ENCODE measurements at places on chromosomes 7 and 10.

- no peak for DNase-seq
Measured at GRCh38 chr7:37277513-37277912, 171.2 kb downstream of the ELMO1 start.

DNA sequence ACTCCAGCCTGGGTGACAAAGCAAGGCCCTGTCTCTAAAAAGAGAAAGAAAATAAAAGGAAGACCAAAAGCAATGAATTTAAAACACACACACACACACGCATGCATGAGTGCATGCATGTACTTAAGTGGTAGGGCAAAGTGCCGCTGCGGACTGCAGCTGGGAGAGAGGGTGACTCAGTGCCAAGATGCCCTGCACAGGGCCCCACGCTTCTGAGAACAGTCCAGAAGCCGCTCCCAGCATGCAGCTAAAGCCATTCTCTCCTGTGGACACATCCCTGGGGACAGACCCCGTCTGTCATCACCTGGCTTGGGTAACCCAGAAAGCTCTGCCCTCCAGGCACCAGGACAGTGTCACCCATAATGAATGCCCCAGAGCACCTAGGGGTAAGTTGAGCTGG is 61.0 kb upstream of the MYL10 start:
- no peak for DNase-seq

DNA sequence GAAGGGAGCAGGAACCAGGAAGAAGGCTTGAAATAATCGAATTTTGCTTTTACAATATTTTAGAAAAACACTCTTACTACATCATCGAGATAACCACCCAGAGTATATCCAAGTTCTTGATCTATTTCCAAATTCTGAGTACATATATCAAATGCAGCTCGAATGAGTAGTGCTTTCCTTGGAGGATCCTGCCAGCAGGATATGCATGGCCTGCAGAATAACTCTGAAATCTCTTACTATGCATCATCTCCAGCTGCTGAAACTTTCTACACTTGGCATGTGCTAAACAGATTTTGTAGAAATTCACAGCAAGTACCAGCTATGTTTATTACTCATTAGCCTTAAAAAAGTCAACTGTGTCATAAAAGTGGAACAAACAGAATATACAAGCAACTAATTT is 44.0 kb upstream of the ANK3 start:
- DNase-seq = no peak

GRCh38 chr7:63008366-63008765 is 990.3 kb upstream of the ZNF722 start:
- no peak for DNase-seq

DNA sequence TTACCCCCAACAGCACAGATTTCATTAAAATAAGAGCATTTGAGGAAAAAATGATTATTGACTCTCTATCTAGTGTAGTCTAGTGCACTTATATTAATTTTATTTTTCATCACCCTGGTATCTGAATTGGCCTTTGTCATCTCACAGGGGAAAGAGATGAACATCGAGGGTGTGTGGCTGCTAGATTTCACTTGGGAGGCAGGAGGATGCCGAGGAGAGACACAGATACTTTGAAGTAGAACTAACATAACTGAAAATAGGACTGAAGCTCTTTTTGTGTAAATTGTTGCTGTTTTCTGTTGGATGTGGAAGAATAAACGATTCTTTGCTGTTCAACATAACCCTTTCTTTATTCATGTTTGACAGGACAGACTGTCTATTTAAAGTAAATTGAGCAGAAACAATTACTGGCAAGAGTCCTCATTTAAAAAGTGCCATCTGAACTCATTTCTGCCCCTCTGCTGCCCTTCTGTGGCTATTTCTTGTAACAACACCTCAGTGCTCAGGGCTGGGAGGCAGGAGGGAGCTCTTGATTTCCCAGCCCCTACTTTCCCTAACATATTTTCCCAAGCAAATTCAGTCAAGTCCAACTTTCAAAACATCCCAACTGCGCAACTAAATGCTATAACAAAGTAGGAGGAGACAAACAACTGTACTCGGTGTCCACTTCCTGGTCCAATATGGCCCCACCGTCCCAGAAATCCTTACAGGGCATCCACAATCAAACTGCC is 15.6 kb downstream of the LYZL1 start:
- DNase-seq = no peak

DNA sequence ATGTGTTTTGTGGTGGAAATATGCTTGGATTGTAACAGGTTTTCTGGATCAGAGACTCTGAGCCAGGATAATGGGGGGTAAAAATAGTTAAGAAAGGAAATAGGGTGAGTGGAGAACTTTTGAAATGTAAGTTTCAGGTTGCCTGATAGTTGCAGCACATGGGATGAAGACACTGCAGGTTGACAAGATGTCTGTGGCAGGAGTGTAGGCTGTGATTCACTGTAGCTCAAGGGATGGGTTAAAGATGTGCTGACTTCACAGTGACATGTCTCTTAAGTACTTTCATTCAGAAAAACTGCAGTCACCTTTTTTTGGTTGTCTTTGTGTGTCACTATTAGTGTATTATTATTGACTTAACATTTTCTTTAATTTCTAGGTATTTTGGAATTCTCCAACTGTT is 63.5 kb upstream of the SLC39A12 start:
- no peak for DNase-seq

DNA sequence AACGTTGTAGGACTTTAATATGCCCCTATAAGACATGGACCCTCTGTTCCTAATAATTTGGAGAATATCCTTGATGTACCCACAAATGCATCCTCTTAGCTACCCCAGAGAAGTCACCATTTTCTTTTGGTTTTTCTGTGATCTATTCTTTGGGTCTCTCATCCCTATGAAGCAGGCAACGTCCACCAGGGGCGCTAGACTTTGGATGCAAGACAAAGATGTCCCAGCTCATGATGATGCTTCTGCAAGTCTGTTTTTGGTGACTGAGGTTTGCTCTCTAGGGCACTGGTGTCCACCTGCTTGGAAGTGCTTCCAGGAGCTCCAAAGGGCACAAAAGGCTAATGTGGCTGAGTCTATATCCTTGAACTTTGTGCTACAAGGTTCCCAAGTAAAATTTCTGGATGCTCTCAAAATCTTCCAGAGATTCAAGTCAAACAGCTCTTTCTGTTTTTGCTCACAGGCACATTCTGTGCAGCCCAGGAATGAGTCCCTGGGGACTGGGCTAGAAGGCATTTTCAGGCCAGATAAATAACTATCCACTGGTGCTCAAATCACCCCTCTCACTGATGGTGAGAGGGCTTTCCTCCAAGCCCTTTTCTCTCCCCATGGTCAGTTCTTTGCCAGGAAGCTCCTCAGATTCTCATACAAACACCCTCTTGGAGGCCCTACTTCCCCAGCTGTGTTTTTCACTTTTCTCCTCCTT is 166.4 kb downstream of the C7orf25 start:
- no peak for DNase-seq

- no peak for DNase-seq
Measured at GRCh38 chr7:26630941-26631580, 233.3 kb downstream of the SKAP2 start.

DNA sequence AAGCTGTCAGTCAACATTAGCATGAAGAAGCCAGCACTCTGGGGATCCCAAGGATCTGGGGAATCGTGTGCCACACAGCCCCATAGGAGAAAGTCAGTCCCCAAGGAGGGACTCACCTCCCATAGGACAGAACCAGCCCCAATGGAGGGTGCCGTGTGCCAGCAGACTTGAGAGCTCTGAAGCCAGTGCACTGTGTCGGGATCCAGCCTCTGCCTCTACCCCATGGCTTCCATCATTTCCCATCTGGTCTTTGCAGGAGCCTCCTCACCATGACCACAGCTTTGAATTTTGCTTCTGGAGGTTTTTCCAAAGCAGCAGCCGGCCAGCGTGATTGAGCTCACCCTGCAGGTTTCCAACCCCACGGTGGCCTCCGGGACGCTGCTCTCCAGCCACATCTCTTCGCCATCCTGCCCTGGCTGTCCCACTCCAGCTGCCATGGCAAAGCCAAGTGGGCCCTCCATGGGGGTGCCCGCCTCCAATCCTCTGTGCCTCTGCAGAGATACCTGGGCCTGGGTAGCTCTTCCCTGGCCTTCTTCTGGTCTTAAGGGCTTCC is 171.8 kb upstream of the SHH start:
- DNase-seq = no peak

DNA sequence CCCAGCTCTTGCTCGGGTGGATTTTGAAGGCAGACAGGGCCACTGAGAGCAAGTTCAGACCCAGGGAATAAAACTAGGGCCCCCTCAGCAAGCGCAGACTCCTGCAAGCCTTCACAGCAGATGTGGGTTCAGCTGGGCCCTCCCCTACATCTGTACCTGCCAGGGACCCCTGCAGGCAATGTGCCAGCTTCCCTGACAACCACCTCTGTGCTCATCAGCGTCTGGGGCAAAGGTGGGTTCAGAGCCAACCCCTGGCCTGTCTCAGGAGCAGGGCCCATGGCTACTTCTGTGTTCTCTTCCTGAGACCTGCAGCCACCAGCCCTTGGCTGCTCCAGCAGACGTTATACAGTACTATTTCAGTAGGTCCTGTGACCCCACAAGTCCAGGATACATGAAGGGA is 189.5 kb downstream of the DIP2C start:
- DNase-seq = no peak

- no peak for DNase-seq
Measured at GRCh38 chr10:111551001-111551400, 474.2 kb downstream of the ADRA2A start.

- DNase-seq = no peak
Measured at GRCh38 chr10:47195274-47195885, 104.6 kb upstream of the GDF10 start.

- no peak for DNase-seq
Measured at GRCh38 chr7:13800694-13801448, 188.6 kb downstream of the ETV1 start.

- no peak for DNase-seq
Measured at GRCh38 chr7:45658716-45659495, 84.7 kb downstream of the ADCY1 start.

DNA sequence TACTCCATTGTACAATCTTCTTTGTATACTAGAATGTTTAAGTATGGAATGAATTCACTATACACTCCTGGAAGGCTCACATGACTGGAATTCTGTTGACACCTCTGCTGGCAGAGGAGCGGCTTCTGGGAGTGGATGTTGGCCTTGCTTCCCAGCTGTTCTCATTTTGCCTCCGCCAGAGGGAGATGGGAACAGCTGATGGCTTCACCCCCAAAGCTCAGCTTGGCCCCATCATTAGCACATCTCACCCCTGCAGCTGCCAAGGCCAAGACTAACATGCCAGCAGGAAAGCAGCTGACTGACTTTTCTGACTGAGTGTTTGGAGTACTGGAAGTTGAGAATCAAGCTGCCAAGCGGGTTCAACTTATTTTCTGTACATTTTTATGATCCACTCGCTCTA is 15.1 kb downstream of the ADAM12 start:
- DNase-seq = no peak

DNA sequence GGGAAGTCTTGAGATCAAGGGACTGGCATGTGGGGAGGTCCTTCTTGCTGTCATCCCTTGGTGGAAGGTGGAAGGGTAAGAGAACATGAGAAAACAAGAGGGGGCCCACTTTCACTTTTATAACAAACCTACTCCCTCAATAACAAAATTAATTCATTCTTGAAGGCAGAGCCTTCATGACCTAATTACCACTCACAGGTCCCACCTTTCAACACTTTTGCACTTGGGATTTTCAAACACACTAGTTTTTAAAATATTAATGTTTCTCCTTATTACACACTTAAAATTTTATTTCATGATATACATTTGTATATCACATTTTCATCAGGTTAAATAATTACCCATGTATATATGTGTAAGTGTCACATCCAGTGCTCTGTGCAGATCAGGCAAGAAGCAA is 2.0 kb downstream of the ST7 start:
- no peak for DNase-seq

DNA sequence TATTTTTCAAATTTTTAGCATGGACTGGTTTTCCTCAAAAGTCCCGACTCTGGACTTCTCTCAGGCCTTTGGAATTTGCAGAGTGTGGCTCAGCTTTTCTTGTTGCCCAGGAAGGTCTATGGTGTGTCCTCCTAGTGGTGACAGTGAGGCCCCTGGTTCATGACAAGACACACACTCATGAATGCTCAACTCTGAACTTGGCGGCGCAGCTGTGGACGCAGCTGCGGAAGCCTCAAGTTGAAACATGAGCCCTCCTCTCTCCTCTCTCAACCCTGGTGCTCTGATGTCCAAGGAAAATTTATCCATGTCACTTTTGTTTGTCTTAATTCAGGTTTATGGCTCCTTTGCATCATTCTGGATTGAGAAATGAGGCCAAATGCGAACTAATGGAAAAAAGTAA is 183.9 kb downstream of the HECW1 start:
- no peak for DNase-seq

DNA sequence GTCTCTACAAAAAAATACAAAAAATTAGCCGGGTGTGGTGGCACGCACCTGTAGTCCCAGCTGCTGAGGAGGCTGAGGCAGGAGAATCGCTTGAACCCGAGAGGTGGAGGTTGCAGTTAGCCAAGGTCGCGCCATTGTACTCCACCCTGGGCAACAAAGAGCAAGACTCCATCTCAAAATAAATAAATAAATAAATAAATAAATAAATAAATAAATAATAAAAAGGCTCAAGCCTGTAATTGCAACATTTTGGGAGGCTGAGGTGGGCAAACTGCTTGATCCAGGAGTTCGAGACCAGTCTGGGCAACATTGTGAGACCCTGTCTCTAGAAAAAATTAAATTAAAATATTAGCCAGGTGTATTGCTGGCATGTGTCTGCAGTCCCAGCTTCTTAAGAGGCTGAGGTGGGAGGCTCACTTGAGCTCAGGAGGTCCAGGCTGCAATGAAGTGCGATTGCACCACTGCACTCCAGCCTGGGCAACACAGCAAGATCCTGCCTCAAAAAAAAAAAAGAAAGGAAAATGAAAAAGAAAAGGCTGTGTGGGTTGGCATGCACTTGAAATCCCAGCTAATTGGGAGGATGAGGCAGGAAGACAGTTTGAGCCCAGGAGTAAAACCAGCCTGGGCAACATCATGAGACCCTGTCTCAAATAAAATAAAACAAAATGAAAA is 27.6 kb upstream of the SRGN start:
- DNase-seq = no peak

All from cortex of kidney (tissue), 1 donor.